ENCODE measurements at places on chromosomes 5 and 9.

DNA sequence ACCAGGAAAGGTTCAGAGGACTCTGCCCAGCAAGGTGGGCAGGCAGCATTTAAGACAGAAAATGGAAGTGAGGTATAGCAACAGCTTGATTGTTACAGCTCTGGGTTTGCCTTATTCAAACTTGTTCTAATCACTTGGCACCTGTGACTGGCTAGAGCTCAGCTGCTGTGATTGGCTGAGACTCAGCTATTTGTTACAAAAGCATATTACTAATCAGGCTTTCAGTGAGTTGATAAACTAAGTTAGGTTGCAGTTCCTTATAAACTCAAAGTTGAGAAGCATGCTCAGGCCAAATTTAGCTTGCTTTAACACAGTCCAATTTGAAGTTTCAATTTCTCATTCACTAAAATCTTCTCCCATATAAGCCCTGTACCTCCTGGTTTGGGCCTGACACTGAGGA lies 56.3 kb downstream of the GDA start:
- DNase-seq = no peak

- DNase-seq = no peak
These were observed 37.6 kb downstream of the TMEM245 start for GRCh38 chr9:109082091-109082620.

DNA sequence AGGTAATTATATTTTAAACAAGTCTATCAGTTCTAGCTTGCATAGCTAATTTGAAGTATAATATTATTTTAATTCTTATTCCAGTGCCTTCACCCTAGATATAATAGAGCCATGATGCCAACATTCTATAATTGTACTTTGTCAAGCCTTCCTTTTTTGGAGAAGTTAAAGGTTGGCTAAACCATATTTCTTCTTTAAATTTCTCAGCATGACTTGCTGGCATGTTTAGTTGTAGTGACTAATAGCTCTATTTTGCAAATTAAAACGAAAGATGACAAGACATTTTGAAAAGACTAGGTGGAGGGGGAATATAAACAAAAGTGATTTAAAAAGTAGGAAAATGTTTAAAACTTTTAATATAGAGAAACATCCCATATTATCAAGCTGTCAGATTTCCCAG lies 400.7 kb downstream of the PSAT1 start:
- DNase-seq = no peak

DNA sequence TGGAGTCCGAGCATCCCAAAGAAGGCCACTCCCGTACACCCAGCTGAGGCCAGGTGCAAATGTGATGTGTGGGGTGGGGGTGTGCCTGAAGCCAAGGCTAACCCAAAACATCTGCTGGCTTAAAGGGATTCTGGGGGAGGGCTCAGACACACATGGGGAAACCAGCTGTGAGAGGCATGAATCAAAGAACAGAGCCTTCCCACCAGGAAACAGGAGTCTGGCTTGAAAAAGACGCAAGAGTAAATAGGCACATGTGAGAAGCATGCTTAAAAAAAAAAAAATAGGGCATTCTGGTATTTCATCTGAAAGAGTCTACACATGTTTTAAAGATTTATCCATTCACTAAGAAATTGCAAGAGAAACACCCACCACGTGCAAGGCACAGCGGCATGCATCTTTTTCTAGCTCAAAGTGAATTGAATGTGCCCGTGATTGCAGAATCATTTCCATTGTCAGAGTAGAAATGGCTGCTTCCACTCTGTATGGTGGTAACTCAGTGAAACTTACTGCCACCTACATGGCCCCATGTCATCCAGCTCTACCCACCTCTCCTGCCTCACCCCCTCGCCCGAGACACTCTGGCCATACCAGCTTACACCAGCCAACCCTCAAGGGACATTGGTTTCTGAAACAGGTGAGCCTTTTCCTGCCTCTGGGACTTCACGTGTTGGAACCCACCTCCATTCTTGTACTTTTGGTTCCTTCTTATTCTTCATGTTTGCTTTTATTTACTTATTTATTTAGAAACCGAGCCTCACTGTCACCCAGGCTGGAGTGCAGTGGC lies 71.5 kb downstream of the SEMA5A start:
- DNase-seq = no peak

DNA sequence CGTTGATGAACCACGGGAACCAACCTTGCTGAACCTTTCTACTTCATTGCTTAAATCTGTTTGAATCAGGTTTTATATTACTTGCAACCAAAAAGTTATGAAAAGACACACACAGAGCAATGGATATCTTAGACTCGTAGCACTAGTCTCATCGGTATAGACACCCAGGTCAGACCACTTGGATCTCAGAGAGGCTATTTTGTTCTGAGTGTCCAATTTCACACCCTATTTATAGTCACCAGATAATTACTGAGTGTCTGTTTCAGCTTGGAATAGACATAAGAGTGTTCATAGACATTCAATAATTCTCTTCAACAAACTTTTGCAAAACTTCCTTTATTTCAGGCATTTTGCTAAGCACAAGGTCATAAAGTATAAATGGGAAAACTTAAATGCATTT lies 145.4 kb upstream of the EGFLAM start:
- no peak for DNase-seq

- DNase-seq = no peak
These were observed 22.1 kb downstream of the LRRC70 start for GRCh38 chr5:62600560-62601252.

DNA sequence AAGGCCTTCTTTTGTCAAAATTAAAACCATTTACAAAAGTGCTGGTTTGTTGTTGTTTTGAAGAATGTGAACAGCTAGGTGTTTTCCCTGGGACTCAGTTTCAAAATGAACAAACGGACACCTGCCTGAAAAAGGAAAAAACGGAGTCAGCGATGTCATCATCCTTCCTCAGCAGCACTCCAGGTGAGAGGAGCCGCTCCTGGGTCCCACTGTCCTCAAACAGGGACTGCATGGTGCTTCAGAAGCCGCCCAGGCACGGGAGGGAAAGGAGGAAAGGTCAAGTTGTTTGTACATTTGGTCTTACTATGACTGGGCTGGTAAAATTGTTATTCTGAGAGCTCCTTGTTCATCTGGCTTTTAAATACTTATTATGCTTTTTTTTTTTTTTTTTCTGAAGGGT lies 69.0 kb upstream of the ZSWIM6 start:
- DNase-seq = no peak

DNA sequence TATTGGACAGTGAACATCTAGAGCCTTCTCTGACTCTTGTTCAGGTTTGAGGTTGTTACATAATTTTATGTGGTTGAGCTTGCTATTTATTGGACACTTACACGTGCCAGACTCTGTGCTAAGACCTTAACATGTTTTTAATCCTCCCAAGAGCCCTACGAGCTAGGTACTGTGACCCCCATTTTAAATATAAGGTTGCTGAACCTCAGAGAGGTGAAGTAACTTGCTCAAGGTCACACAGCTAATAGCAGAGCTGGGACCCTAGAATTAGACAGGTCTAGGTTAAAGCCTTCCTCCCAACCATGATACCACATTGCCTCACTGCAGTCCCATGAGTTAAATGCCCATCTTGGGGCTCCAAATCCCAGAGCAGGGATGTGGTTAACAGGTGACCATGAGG lies 135.7 kb upstream of the PITX1 start:
- DNase-seq = no peak

GRCh38 chr5:141651728-141652105 lies 499 bp upstream of the FCHSD1 start:
- DNase-seq = no peak

DNA sequence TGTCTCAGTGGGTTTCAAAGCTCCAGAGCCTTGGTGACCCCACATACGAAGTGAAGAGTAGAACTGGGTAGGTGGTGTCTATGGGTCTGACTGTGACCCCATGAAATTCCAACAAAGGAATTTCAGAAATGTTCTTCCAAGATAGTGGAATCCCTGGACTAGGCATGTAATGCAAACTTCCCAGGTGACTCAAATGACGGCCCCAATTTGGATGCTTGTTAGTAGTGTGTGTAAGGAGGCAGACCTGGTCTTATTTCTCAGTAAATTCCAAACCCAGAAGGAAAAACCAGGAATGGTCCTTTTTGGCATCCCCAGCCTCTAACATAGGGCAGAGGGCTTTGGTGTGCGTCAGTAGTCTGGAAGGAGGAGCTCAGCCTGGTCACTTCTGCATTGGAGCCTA lies 43.6 kb upstream of the ABCA1 start:
- no peak for DNase-seq

DNA sequence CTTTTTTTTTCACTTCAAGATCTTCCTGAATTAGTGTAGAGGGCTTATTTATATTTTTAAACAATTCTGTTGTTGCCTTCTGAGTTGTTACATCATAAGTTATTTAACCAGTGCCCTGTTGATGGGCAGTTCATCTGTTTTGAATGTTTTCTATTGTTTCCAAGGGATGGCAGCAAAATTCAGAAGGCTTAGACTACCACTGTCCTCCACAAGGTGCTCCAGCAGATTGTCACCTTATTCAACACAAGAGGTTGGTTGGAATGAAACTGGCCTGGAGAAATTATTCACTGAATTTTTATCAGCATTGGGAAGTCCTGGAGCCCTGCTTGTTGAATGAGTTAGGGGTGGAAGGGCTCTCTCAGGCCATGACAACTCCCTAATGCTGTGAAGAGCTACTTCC lies 1.3 kb upstream of the KLHL9 start:
- no peak for DNase-seq

DNA sequence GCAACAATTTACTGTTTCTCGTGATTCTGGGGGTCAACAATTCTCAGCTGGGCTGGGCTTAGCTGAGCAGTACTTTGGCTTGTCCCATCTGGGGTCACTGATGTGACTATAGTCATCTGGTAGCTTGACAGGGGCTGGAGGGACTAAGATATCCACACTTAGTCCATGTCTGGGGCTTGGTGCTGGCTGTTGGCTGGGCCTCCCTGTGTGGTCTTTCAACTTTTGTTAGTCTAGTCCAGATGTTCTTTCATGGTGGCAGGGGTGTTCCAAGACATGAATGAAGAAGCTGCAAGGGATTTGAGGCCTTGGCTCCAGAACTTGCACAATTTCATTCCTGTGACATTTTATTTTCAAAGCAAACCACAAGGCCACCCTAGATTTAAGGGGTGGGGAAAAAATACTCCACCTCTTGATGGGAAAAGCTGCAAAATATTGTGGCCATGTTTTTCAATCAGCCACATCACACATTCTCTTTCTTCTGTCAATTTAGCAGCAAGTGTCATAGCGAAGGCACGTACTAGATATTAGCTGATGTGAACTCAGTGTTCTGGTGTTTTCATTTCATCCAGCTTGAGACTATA lies 59.2 kb downstream of the TSSK1B start:
- DNase-seq = no peak

DNA sequence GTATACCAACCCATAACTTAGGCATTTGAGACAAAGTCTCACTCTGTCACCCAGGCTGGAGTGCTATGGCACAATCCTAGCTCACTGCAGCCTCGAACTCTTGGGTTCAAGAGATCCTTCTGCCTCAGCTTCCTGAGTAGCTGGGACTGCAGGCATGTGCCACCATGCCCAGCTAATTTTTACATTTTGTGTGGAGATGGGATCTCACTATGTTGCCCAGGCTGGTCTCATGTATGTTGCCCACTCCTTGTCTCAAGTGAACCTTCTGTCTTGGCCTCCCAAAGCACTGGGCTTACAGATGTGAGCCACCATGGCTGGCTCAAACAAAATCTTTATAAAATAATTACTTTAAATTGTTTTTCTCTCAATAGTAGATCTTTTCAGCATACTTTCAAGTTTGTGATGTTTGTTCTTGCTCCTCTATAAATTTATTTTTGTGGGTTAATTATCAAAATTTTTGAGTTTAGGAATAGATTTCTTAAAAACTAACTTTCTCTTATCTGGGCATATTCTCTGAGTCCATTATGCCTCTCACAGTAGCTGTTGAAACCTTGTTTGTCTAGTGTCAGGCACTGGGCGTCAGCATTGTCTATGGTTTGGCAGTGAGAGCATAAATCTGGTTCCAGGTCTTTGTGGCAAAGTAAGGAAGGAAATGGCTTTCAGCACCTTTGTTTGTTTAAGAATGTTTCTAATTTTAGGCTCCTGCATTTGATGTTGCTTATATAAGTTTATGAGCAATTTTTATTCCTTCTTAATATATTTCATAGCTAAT lies 38.7 kb downstream of the NLN start:
- no peak for DNase-seq

GRCh38 chr9:16358751-16359150 lies 511.7 kb downstream of the BNC2 start:
- DNase-seq = no peak

GRCh38 chr9:131289301-131290035 lies at the start of gene PLPP7:
Gene PLPP7, plus strand, starts transcription at chr9:131289723. Its CDS starts 275 bp downstream, at chr9:131289998.
- no peak for DNase-seq

DNA sequence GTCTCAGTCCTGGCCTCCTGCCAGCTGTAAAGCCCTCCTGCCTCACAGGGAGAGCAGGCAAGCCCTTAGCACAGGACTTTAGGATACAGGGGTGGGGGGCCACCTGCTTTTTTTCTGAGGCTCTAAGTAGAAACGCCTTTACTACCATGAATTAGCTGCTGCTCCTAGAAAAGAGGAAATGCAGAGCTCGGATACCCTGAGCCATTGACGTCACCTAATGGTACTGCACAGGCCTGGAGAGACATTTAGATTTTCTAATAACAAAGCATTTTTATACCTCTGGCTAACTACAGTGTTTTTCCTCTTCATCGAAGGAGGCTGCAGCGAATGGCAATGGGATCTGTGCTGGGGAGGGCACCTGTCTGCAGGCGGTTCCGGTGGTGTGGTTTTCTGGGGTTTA lies 137.0 kb downstream of the WDR41 start:
- no peak for DNase-seq

DNA sequence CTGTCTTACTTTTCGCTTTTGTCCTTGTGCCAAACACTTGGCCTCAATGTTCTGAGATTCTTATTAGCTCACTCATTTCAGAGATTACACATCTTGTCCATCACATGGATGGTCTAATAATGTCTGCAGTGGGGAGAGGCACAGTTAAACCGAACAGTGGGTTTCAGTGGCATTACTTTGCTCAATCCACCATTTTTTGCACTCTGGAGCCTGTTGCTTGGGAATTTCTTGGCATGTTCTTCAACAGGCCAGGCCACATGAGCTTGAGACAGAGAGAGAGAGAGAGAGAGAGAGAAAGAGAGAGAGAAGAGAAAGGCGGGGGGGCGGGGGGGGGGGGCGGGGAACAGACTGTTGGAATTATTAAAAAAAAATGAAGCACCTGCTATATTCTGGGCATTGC lies 1327.8 kb upstream of the WWC1 start:
- no peak for DNase-seq

DNA sequence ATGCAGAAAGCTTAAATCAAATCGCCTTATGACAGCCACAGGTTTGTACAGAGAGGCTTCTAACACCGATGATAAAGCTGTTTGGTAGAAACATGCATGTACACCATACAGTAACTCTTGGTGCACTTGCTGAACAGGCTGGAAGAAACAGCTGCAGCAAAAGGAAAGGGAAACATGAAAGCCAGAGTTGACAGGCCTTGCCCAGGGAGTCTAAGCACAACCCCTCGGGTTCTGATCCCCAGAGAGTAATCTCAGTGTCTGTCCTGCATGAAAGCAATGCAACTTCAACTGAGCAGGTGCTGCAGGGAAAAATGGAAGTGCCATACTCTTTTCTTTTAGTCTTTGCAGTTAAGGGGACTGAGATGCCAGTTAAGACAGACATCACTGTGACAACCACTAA lies 419.9 kb downstream of the BNC2 start:
- no peak for DNase-seq

All from NCI-H2107 (cell line).